ENCODE measurements at places on chromosomes 2 and 18. TPM values are rescaled to one million over a fixed set of nuclear protein-coding genes. Genes with fewer than 3 reads are reported as not detected.

DNA sequence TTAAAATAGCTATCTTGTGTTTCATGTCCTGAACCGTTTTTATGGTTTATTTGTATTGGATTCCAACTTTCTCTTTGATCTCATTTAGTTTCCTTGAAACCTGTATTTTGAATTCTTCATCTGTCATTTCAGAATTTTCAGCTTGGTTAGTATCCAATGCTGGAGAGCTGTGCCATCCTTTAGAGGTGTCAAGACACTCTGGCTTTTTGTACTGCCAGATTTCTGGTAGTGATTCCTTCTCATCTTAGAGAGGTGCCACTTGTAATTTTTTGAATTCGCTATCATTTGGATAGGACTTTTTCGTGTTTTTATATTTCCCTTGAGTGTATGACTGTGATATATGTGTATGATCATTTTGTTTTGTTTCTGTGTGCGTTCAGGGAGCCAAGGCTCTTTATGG, 591.4 kb downstream of the ADCYAP1 start:
- H3K4me1 ChIP-seq, result no peaks in the 10 kb centered on the region
- no peaks in the 10 kb centered on the region for H3K27me3 ChIP-seq
- no peak overlapping the region for H3K27ac ChIP-seq
- H3K4me3 ChIP-seq, result no peak overlapping the region
- no peak for DNase-seq
- H3K36me3 ChIP-seq, result no peaks in the 10 kb centered on the region

The NABP1 gene
- total RNA-seq, result 50.7 TPM

GRCh38 chr2:147420947-147421675, 423.7 kb upstream of the ACVR2A start:
- H3K4me1 ChIP-seq, result peaks cover 2% of the 10 kb centered on the region
- H3K4me3 ChIP-seq, result no peak overlapping the region
- H3K27ac ChIP-seq, result no peak overlapping the region
- no peaks in the 10 kb centered on the region for H3K27me3 ChIP-seq

DNA sequence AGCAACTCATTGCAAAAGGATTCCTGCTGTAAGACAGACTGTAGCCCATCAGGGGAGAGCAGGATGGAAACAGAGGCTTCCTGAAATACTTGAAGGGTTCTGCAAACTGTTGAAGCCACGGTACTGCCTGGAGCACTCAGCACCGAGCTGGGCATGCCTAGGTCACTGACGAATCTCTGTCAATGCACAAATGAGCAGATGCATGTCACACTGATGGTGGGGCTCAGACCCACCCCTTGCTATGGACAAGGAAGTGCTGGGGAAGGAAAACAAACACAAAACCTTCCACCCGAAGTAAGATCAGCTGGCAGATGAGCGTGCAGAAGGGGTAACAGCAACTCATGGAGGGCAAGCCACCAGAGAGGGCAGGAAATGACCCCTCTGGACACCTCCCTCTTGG, 136.7 kb downstream of the BCL2 start:
- H3K27me3 ChIP-seq, result no peaks in the 10 kb centered on the region
- no peak overlapping the region for H3K4me3 ChIP-seq
- peaks cover 46% of the 10 kb centered on the region for H3K36me3 ChIP-seq
- DNase-seq, result no peak
- H3K4me1 ChIP-seq, result peaks cover 41% of the 10 kb centered on the region

DNA sequence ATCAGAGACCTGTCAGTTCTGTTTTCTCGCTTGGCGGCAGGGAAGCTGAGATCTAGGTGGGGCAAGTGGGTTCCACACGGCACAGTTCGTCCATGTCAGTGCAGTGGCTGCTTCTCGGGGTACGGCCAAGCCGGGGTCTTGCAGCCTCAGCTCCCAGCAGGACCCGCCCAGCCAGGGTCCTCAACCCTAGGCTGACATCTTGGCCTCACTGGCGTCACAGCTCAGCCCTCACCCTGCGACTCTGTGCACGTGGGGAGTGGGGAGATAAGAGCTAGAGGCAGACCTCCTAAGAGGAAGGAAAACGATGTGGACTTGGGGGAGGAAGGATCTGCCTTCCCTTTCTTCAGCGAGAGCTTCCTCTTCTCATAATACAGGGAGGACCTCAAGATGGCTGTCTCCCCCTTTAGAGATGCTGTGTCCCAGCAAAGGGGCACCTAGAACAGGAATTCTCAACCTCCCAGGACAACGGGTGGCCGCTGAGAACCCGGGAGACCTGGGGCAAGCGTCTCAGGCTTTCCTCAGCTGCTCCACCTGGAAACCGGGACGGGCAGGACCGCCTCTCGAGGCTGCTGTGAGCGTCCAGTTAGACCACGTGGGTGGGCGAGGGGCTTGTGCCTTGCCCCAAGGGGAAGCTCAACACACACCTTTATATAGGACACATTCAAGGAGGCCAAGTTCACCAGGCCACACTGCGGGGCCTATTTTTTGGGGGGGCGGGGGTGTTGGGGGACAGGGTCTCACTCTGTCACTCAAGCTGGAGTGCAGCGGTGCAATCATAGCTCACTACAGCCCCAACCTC, 23.5 kb upstream of the KLF11 start:
- H3K4me1 ChIP-seq, result no peaks in the 10 kb centered on the region
- H3K27me3 ChIP-seq, result peaks cover 6% of the 10 kb centered on the region
- no peaks in the 10 kb centered on the region for H3K36me3 ChIP-seq
- no peak overlapping the region for H3K27ac ChIP-seq
- DNase-seq, result no peak
- no peak overlapping the region for H3K4me3 ChIP-seq

DNA sequence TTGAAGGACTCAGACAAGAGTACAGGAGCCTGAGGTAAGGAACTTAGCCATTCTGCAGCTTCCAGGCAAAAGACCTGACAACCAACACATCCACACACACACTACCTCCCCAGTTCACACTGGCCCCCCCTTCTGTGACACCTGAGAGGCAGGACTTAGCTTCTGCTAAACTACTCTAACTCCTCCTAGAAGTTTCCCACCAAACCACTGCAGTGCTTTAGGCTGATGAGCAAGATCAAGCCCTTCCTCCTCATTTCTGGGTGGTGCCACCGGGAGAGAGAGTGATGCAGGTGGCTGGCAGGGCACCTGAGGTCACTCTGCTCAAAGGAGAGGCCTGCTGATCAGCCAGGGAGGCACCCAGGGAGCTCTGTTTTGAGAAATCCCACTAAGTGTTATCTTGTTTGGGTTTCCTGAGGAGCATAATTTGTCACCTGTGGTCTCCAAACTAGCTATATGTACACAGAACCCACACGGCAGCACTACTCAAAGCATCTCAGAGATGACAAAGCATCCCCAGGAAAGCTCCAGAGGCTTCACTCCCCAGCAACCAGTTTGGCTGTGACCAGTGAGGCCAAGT, 188.4 kb downstream of the MYO5B start:
- H3K27me3 ChIP-seq, result peaks cover 5% of the 10 kb centered on the region
- DNase-seq, result no peak
- peaks cover 1% of the 10 kb centered on the region for H3K4me1 ChIP-seq
- H3K27ac ChIP-seq, result no peak overlapping the region
- H3K36me3 ChIP-seq, result no peaks in the 10 kb centered on the region

The CELF4 gene
- not detected for total RNA-seq

DNA sequence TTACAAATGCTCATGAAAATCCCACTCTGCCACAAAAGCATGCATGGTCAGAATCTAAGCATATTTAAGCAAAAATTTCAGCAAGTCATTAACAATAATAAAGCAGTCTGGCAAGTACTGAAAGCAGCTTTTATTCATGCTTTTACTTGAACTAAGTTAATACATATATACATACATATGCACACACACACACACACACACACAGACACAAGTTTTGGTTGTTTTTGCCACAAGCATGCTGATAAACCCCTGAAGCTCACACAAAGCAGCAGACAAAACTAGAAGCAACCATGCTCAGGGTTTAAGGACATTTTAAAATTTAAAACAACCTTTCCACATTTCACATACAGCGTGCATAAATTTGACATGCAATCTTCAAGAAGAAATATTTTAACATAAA, 819.1 kb upstream of the FSHR start:
- no peaks in the 10 kb centered on the region for H3K27me3 ChIP-seq
- H3K27ac ChIP-seq, result no peak overlapping the region
- no peak for DNase-seq
- peaks cover 3% of the 10 kb centered on the region for H3K4me1 ChIP-seq

The RIT2 gene
- not detected for total RNA-seq

DNA sequence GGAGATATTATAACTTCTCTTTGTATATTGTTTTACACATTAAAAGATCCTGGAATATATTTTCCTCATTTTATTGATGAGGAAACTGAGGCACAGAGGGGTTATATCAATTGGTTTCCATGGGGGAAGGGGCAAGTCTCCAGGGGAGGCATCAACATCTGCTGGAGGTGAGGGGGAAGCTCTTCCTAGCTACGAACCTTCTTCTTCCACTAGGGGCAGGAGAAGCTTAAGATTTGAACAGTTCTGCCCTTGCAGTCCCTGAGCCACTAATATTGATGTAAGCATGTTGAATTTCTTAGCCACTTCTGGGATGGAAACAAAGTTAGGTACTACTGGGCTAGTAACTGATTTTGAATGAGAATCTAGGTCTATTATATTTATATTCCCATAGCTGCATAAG, 140.1 kb upstream of the AQP4 start:
- no peaks in the 10 kb centered on the region for H3K36me3 ChIP-seq
- H3K27ac ChIP-seq, result no peak overlapping the region
- H3K4me3 ChIP-seq, result no peak overlapping the region
- DNase-seq, result no peak

DNA sequence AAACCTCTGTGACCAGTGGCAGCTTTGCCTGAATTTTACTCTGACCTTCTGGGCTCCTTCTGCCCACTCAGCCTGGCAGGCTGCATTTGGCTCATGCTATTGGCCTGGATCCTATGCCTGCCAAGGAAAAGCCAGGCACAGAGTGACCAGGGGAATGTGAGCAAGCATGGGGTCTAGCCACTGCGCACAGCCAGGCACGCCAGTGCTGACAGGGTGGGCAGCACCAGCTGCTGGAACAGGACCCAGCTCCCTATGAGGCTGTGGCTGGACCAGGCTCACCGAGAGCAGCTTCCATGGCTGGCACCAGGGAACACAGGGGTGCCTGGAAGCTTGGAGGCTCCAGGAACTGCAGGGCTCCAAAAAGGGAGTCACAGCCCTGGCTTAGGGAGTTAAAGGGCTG, 311.5 kb upstream of the SYT4 start:
- H3K27me3 ChIP-seq, result no peaks in the 10 kb centered on the region
- no peak overlapping the region for H3K4me3 ChIP-seq

The FOXI3 gene
- not detected for total RNA-seq

The PSMA8 gene
- 0.93 TPM for total RNA-seq

DNA sequence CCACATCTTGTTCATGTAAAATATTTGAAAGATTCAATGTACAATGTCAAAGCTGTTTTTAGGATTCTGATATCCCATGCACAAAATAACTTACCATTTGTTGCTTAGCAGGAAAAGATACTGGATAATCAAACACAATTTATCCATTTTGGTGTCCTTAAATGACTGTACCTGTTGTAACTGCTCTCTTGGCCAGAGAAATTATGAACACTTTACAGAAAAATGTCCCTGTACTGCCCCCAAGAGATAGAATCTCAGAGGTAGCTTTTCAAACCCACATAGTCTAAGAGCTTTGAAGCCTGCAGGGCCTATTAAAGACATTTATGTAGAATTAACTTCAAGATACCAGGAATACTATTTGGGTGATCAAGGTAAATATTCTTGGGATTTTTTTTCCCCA, 12.2 kb upstream of the ME2 start:
- no peak for DNase-seq
- H3K4me3 ChIP-seq, result no peak overlapping the region
- peaks cover 3% of the 10 kb centered on the region for H3K27me3 ChIP-seq
- H3K4me1 ChIP-seq, result no peaks in the 10 kb centered on the region

The HOXD4 gene
- not detected for total RNA-seq

DNA sequence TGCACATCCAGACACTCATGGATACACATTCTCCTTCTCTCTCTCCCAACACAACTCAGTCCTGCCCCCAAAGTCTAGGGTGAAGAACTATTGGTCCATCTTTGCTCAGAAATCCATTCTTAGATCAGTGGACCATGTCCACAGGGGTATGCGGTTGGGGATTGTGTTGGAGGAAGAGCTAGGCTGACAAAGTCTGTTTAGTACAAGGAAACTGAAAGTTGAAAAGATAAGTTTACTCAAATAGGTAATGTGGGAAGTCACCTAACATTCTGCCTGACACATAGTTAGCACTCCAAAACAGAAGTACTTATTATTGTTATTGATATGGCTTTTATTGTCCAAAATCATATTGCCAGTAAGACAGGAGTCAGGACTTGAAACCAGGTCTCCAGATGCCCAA, 55.9 kb downstream of the ALK start:
- no peak overlapping the region for H3K27ac ChIP-seq
- peaks cover 26% of the 10 kb centered on the region for H3K27me3 ChIP-seq
- no peak for DNase-seq

- no peak overlapping the region for H3K4me3 ChIP-seq
- DNase-seq, result no peak
- H3K27me3 ChIP-seq, result peaks cover 11% of the 10 kb centered on the region
- H3K4me1 ChIP-seq, result peaks cover 2% of the 10 kb centered on the region
These were observed 86.0 kb downstream of the ACSL3 start for GRCh38 chr2:222946700-222947287.

GRCh38 chr2:69375494-69376353, 11.3 kb downstream of the GFPT1 start:
- peaks cover 14% of the 10 kb centered on the region for H3K36me3 ChIP-seq
- no peaks in the 10 kb centered on the region for H3K27me3 ChIP-seq
- DNase-seq, result peak; percentile 76
- peaks cover 18% of the 10 kb centered on the region for H3K4me1 ChIP-seq
- no peak overlapping the region for H3K27ac ChIP-seq
- no peak overlapping the region for H3K4me3 ChIP-seq

The VSNL1 gene
- not detected for total RNA-seq

The MCM6 gene
- 196 TPM for total RNA-seq

- no peak overlapping the region for H3K4me3 ChIP-seq
- peaks cover 9% of the 10 kb centered on the region for H3K27me3 ChIP-seq
- no peak overlapping the region for H3K27ac ChIP-seq
- no peaks in the 10 kb centered on the region for H3K4me1 ChIP-seq
- no peak for DNase-seq
These were observed 6.5 kb downstream of the TMEM37 start for GRCh38 chr2:119438128-119438656.

DNA sequence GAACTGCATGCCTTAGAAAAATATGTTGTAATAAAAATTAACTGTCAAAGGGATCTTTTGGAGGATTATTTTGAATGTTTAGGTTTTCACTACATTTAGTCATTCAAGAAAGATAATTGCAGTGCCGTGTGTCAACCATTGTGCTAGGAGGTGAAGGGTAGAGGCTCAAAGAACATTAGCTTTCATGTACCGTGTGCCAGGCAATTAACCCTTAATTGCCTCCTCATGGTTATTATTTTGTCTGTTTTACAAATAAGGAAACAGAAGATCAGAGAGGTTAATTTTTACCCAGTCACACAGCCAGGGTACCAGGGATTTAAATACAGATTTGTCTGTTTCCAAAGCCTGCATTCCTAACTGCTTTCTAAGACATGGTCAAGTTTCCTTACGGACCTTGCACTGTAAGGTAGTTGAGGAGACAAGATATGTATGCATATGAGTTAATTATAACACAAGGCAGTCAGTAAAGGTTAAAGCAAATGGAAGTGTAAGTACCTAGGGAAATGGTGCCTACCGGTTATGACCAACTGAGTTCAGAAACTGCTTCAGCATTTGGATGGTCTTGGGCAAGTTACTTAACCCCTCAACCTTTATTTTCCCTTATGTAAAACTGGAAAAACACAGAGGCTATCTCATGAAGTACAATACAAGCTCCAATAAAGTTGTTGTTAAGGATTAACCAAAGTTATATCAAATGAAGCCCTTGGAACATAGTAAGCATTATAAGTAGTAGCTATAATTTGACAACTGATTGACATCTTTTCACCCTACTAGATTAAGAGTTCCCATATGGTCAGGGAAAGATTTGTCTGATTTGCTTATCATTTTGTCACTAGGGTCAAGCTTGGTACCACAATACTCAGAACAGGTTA, 434.9 kb downstream of the MBD2 start:
- no peaks in the 10 kb centered on the region for H3K4me1 ChIP-seq
- DNase-seq, result no peak
- no peaks in the 10 kb centered on the region for H3K27me3 ChIP-seq
- H3K27ac ChIP-seq, result no peak overlapping the region
- H3K36me3 ChIP-seq, result no peaks in the 10 kb centered on the region

Data from activated CD4-positive, alpha-beta T cell treated with anti-CD3 and anti-CD28 coated beads, Interleukin-2, amount 10 ng/mL, durations not matched to agents 24 days and 14 days (primary cell).